ENCODE measurements at places on chromosomes 11 and 22. TPM values are rescaled to one million over a fixed set of nuclear protein-coding genes. Genes with fewer than 3 reads are reported as not detected.
A peak's percentile ranks its signal among the peaks of the same experiment; 100 is the strongest.

DNA sequence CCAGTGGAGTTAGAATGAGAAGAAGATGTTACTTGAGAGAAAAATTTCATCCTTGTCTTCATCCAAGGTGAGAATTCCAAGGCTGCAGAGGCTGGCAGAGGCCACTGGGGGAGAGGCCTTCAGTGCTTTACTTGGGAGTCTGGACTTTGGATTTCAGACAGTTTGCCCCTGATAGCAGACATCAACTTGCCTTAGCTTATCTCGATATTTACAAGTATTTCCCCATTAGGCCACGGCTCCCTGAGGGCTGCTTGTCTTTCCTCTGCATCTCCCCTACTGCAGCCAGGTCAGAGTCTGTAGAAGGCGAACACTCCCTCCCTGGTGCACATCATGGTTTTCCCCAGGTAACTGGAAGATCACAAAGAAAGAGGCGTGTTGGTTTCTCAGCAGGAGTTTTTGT, 29.9 kb upstream of the BSX start:
- H3K4me3 ChIP-seq: no peak overlapping the region
- H3K27me3 ChIP-seq: peaks cover 1% of the 10 kb centered on the region
- no peaks in the 10 kb centered on the region for H3K36me3 ChIP-seq
- H3K4me1 ChIP-seq: no peaks in the 10 kb centered on the region
- no peak overlapping the region for H3K27ac ChIP-seq
- no peak for DNase-seq

GRCh38 chr11:124195189-124195734, 12.1 kb downstream of the OR10D3 start:
- H3K27me3 ChIP-seq: no peaks in the 10 kb centered on the region
- no peak overlapping the region for H3K4me3 ChIP-seq
- H3K27ac ChIP-seq: peak overlapping the region; percentile 31
- DNase-seq: peak; percentile 89
- peaks cover 15% of the 10 kb centered on the region for H3K4me1 ChIP-seq

GRCh38 chr22:44195189-44195871, 14.6 kb downstream of the PARVG start:
- no peaks in the 10 kb centered on the region for H3K36me3 ChIP-seq
- H3K27me3 ChIP-seq: no peaks in the 10 kb centered on the region

GRCh38 chr22:29106839-29107238, 34.0 kb downstream of the KREMEN1 start:
- no peaks in the 10 kb centered on the region for H3K36me3 ChIP-seq
- DNase-seq: peak; percentile 22
- H3K4me3 ChIP-seq: no peak overlapping the region
- H3K27ac ChIP-seq: no peak overlapping the region

- no peak for DNase-seq
- no peaks in the 10 kb centered on the region for H3K27me3 ChIP-seq
- H3K36me3 ChIP-seq: peaks cover 100% of the 10 kb centered on the region
- H3K27ac ChIP-seq: no peak overlapping the region
- peaks cover 3% of the 10 kb centered on the region for H3K4me1 ChIP-seq
- H3K4me3 ChIP-seq: no peak overlapping the region
Observed at GRCh38 chr22:38497869-38498268, 8.2 kb downstream of the DDX17 start.

DNA sequence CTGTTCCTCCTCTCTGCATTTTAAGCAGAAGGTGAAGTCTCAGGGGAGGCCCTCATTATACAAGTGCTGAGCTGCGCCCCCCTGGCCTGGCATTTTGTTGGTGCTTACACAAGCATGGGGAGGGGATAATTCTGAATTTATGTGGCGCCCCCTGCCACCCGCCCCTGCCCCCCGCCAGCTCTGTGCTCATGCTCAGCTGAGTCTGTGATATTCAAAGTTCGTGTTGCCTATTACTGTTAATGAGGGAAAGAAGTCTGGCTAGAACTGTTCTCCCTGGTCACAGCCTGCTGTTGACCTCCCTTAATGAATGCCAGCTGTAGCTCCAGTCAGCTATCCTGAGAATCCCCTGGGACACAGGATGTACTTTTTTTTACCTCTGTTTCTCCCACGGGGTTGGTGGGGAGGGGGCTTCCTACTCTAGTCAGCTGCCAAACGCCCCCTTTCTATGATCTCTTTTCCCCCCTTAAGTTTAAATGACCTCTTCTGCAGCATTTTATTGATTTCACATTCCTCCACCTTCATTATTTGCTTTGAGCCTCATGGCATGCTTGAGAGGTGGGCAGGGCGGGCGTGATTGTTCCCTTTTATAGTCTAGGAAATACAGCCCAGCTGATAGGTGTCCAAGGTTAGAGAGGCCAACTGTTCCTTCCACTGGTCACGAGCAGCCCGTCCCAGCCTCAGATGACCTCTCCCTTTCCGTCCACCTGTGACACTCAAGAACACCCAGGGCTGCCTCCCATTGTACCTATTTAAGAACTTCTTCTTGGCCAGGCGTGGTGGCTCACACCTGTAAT, 12.2 kb downstream of the USP2 start:
- H3K4me3 ChIP-seq: peak overlapping the region; percentile 19
- no peaks in the 10 kb centered on the region for H3K27me3 ChIP-seq
- H3K36me3 ChIP-seq: no peaks in the 10 kb centered on the region
- peak overlapping the region; percentile 65 for H3K27ac ChIP-seq
- H3K4me1 ChIP-seq: peaks cover 40% of the 10 kb centered on the region

DNA sequence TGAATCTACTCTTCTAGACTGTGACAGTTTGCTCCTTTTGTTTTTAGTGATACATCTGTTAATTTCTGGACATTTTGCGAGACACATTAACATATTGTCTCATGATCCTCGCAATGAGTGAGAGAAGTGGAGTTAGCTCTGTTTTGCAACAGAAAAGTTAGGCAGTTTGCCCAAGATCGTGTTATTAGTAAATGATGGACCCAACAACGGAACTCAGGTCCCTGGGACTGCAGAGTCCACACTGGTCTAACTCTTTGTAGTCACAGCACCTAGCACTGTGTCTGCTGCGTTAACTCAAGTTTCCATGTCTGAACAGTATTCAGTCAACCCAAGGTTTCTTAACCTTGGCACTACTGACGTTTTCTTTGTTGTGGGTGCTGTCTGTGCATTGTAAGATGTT, 3.2 kb downstream of the DEPDC7 start:
- no peak overlapping the region for H3K4me3 ChIP-seq
- H3K36me3 ChIP-seq: no peaks in the 10 kb centered on the region
- H3K4me1 ChIP-seq: peaks cover 27% of the 10 kb centered on the region
- no peak overlapping the region for H3K27ac ChIP-seq
- DNase-seq: no peak
- H3K27me3 ChIP-seq: no peaks in the 10 kb centered on the region

GRCh38 chr22:36724836-36725235, 21.3 kb upstream of the CACNG2 start:
- DNase-seq: no peak
- H3K4me1 ChIP-seq: no peaks in the 10 kb centered on the region
- no peak overlapping the region for H3K4me3 ChIP-seq
- peaks cover 30% of the 10 kb centered on the region for H3K27me3 ChIP-seq
- no peaks in the 10 kb centered on the region for H3K36me3 ChIP-seq
- H3K27ac ChIP-seq: no peak overlapping the region

GRCh38 chr22:23497016-23497885, 82.8 kb downstream of the IGLL1 start:
- no peak overlapping the region for H3K27ac ChIP-seq
- no peaks in the 10 kb centered on the region for H3K27me3 ChIP-seq
- H3K4me1 ChIP-seq: no peaks in the 10 kb centered on the region
- no peaks in the 10 kb centered on the region for H3K36me3 ChIP-seq
- no peak overlapping the region for H3K4me3 ChIP-seq
- no peak for DNase-seq

The IFITM5 gene
- total RNA-seq: not detected

The ANKK1 gene
- 0.43 TPM for total RNA-seq

Measured in A673 (cell line).